ENCODE measurements at places on chromosomes 6 and 20.

- no peak for DNase-seq
Observed at GRCh38 chr6:30348957-30349356, 4.0 kb downstream of the RPP21 start.

DNA sequence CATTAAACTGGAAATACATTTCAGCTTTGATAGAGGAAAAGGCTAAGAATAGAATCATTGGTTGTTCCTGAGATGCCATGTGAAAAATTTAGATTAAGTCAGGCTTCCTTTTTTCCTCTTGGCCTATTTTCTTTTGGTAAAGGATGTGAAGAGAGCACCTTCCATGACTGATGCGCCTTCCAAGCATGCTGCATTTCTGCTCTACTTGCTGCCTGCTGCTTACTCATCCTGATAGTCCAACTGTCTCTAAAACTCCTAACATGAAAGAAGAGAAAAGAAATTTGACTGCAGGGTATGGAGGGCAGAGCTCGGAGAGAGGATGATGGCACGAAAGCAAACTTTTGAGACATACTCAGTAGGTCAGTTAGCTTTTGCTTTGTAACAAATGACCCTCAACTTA lies 28.8 kb downstream of the SNAP25 start:
- no peak for DNase-seq

GRCh38 chr6:84749181-84749580 lies 15.2 kb downstream of the TBX18 start:
- no peak for DNase-seq

DNA sequence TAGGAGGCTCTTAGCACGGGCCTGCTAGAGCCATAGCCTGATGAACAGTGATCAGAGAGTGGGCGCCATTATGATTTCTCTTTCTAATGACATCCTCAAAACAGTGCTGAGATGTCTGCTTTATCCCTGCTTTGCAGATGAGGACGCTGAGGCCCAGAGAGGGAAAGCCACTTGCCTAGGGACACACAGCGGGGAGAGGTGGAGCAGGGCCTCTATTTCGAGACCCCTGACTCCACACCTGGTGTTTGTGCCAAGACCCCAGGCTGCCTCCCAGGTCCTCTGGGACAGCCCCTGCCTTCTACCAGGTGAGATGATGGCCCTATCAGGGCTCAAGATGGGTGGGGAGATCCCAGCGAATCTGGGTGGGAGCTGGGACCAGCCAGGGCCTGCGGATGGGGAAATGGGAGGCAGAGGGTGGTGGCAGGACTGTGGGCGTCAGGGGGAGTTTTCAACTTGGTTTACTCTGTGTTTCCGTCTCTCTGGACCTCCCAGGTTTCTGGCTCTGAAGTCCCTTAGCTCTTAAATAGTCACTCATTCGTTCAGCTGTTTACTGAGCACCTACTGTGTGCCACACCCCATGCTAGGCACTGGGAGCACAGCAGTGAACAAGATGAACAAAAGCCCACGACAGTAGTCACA lies 36.7 kb downstream of the SRC start:
- no peak for DNase-seq

GRCh38 chr20:50279988-50280850 lies 89.6 kb downstream of the CEBPB start:
- no peak for DNase-seq

- DNase-seq = no peak
Observed at GRCh38 chr20:63089051-63089907, 82.5 kb upstream of the BHLHE23 start.

- no peak for DNase-seq
Observed at GRCh38 chr6:78589436-78589835, 277.9 kb upstream of the IRAK1BP1 start.

DNA sequence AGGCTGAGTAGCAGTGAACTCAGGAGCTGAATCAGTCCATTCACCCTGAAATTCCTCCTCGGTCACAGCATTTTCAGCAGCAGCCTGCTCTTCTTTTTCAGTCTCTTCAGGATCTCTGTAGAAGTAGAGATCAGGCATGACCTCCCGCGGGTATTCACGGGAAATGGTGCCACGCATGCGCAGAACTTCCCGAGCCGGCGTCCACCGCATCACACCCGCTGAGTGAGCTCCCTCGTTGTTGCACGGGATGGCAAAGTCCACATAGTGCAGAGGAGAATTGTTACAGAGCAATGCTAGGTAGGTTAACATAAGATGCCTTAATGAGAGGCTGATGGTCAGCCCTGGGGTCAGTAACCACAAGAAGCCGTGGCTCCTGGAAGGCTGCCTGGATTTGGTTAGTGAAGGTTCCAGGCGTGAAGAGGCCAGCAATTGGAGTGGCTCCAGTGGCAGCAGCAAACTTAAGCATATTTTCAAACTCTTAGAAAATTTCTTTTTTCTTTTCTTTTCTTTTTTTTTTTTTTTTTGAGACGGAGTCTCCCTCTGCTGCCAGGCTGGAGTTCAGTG lies 113.5 kb upstream of the HDAC2 start:
- DNase-seq = no peak

DNA sequence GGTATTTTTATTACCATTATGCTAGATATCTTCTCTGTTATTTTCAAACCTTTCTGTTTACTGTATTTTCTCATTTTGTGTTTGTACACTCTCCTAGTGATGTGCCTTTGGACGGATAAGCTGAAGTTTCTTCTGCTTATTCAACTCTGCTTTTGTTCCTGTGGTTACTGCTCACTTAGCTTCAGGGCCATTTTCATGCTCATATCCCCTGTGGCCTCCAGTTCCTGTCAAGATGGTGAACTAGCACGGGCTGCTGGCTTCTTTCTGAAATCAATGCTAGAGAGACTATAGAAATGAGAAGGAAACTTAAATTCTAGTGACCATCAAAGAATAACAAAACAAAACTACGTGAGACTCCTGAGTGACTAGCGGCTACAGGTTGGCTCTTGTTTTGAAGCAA lies 6.8 kb upstream of the CST8 start:
- DNase-seq = no peak

- DNase-seq = no peak
Observed at GRCh38 chr6:75882734-75883133, 133.7 kb downstream of the MYO6 start.

DNA sequence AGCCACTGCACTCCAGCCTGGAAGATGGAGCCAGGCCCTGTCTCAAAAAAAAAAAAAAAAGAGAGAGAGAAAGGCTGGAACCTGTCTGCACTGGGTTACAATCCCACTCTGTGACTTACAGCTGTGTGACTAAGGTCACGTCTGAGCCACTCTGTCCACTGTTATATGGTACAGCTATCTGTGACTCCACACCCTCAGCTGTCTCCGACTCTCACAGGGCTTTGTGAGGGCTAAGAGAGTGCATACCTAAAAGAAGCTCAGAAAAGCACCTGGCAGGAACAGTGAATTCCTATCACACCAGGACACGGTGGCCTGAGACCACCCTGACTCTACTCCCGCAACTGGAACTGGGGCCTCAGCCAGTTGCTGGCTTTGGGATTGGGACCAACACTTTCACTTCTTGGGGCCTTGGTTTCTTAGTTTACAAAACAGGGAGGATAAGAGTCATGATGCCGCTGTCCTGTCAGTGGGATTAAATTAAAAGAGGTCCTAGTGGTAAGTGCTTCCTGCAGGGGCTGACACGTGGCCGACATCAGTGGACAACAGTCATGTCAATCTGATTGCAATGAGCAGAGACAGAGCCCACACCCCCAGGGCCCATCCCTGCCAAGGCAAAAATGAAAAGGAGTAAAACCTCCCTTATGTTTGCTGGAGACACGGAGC lies 5.7 kb upstream of the CD93 start:
- no peak for DNase-seq

DNA sequence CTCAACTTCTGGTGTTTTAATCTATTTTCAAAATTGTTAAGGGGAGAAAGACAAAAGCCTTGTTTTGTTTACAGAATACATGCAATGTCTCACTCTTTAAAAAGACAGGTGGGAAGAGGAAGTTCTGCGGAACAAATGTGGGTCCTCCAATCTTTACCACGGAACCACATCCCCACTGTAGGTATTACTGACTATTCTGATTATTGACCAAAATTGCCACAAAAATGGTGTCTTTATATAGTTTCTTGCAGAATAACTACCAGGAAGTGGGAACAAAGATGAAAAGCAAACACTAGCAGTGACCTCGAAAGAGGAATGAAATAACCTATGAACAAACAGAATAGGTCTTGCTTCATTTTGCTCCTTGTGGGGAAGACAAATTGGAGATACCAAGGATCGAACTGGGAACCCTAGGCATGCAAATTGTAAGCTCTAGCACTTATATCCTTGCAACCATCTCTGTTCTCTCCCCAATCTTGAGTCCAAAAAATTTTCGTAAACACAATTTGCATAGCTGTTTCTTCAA lies 106.7 kb downstream of the GPX5 start:
- no peak for DNase-seq

- no peak for DNase-seq
Observed at GRCh38 chr6:71478834-71479541, 190.4 kb downstream of the OGFRL1 start.

- DNase-seq = no peak
Observed at GRCh38 chr20:47969426-47969825, 184.1 kb upstream of the SULF2 start.

GRCh38 chr6:147046141-147046877 lies 157.9 kb upstream of the STXBP5 start:
- DNase-seq = no peak

DNA sequence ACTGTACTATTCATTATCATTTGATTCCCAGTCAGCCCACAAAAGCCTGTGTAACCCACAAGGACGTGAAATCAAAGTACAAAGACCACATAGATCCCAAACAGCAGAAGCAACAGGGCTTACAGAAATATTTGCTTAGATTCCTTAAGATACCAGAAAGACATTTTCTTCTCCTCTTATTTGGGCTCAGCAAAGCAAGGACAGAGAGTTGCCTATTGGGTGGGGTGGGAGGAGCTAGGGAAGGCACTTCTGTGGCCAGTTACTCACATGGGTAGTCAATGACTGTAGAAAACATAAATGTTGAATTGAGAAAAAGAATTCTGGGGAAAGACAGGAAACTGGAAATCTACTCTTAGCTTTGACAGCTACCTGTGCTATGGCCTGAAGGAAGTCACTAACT lies 19.8 kb downstream of the PDE7B start:
- DNase-seq = no peak

DNA sequence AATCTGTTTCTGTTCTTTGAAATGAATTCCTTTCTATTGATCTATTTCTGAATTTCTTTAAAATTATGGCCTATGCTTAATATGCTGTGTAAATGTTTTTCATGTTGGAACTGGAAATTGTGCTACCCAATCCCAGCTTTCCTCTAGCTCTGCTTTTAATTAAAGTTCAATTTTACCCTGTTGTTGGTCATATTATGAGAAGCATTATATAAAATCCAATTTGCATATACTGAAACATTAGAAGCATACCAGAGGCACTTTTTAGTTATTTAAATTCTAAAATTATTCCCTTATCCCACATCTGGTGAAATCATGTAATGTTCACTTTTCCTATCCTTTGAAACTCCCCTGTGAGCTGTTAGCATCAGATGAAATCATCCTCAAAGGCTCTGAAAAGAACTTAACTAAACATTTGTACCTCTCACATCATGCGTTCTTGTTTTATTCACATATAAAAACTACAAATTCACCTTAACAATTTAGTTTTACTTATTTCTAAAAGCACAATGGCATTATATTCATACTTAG lies 160.6 kb upstream of the COL21A1 start:
- no peak for DNase-seq

GRCh38 chr6:52552278-52552643 lies 24.6 kb downstream of the TRAM2 start:
- no peak for DNase-seq

DNA sequence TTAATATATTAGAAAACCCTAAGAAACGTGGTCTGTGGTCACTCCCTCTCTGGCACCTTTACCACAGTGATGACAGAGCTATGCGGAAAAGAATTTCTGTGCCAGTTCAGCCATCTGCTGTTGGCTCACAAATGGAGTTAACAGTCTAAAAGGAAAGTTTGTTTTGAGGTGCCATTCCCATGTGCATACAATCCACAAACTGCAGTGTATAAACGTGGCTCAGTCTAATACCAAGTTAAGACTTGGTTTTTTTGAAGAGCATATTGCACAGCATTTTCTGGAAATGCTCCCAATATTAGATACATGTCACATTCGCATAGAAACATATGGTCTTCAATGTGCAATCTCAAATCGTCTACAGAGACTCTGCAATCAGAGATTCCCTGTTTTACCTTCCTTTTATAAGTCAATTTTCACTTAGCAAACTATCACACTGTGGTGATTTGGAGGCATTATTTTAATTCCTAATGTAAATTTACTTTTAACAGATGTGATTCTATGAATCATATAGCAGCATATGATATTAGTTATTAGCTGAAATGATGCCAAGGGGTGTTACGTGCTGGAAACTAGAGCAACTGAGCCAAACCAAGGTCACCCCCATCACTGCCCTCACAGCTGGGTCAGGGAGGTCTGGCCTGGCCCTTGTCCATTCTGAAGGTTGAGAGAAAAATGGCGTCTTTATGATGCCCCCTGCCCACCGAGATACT lies 383.5 kb downstream of the PRKN start:
- no peak for DNase-seq

GRCh38 chr6:13654496-13654895 lies 39.4 kb downstream of the NOL7 start:
- no peak for DNase-seq

- no peak for DNase-seq
Observed at GRCh38 chr6:18148304-18149025, 6.4 kb downstream of the TPMT start.

- DNase-seq = no peak
Observed at GRCh38 chr6:49551866-49552129, 1.3 kb downstream of the C6orf141 start.

DNA sequence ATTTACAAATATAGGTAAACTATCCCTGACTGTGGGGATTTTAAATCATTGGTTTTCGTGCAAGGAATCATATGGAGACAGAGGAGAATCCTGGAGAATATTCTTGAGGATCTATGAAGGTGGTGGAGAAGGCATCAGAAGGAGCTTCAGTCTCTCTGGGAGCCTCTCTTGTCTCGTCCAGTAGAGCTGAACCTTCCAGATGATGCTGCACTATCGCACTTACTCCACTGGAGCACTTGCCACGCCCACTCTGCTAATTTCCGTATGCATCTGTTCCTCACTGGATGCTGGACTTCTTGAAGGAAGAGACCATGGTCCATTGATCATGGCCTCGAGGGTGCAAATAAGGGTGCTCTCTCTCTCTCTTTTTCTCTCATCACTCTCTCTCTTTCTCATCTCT lies 36.8 kb downstream of the C6orf118 start:
- no peak for DNase-seq

- no peak for DNase-seq
Observed at GRCh38 chr6:2242311-2242710, 3.1 kb downstream of the GMDS start.

GRCh38 chr6:27599859-27600532 lies 127.1 kb upstream of the ZNF184 start:
- no peak for DNase-seq

Data from activated naive CD8-positive, alpha-beta T cell treated with anti-CD3 and anti-CD28 coated beads, Interleukin-2, amount 50 U/mL, for 24 hours (primary cell).